Stimulated activated CD8-positive, alpha-beta memory T cell treated with anti-CD3 and anti-CD28 coated beads, Interleukin-15, amount 100 ng/mL, for 1 hour (primary cell): ENCODE measurements at places on chromosomes 11 and 22.

DNA sequence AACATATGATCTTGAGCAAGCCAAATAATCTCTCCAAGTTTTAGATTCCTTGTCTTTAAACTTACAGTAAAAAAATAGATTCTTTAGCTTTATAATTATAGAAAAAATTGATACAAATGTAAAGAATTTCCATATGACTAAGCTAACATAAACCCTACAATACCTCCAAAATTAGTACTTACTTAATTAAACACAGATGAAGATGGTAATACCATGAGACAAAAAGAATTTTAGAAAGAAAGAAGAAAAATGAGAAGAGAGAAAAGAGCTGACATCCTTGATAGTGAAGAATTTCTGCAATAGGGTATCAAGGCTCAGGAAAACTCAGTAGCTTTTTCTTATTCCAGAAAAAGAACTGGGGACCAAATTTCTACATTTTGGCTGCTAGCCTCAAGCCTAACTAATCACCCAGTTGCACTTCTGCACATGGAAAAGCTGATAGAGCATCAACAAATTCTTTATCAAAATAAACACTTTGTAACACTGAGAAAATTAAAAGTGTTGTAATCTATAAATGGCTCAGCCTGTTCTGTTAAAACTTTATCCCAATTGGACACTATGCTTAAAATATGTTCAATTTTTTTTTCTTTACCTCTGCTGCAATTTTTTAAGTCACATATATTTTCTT lies 24.7 kb upstream of the SOX6 start:
- no peak for DNase-seq

DNA sequence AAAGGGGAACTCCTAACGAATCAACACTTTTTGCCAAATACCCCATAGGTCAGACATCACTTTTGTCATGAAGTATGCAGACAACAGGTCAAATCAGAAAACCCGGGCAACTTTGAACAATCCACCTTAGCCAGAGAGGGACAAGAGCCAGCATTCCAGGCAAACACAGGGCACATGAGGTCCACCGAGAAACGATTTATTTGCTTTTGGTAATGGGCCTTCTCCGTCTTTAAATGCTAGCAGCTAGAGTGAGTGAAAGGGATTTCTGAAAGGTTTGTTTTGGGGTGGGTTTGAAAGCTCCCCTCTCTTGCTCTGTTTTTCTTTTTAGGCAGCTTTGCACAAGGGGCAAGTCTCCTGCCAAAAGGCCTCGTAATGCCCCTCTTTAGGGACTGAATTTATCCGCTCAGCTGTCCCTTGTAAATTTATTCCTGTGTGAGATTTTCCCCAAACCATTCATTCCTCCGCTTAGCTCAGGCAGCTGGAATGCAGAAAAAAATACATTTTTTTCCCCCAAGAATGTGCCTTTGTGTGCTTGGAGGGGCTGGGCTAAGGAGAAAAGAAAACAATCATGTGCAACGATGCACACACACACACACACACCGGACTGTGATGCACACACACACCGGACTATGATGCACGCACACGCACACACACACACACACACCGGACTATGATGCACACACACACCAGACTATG lies 196.9 kb downstream of the SNX19 start:
- no peak for DNase-seq

DNA sequence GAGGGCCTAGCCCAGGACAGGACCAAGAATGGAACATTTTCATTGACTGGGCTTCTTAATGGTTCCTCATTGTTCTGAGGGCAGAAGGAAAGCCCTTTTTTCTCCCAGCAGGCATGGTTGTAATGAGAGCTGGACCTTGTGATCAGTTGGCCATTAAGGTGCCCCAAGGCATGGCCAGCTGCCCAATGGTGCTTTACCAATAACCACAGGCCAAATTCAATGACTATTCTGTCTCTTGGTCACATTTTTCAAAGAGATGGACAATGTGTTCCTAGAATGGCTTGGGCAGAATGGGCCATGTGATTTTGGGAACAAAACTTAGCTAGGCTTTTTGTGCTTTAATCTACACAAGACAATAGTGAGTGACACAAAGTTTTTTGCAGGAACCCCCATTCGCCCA lies 7.3 kb downstream of the NAV2 start:
- DNase-seq = no peak

DNA sequence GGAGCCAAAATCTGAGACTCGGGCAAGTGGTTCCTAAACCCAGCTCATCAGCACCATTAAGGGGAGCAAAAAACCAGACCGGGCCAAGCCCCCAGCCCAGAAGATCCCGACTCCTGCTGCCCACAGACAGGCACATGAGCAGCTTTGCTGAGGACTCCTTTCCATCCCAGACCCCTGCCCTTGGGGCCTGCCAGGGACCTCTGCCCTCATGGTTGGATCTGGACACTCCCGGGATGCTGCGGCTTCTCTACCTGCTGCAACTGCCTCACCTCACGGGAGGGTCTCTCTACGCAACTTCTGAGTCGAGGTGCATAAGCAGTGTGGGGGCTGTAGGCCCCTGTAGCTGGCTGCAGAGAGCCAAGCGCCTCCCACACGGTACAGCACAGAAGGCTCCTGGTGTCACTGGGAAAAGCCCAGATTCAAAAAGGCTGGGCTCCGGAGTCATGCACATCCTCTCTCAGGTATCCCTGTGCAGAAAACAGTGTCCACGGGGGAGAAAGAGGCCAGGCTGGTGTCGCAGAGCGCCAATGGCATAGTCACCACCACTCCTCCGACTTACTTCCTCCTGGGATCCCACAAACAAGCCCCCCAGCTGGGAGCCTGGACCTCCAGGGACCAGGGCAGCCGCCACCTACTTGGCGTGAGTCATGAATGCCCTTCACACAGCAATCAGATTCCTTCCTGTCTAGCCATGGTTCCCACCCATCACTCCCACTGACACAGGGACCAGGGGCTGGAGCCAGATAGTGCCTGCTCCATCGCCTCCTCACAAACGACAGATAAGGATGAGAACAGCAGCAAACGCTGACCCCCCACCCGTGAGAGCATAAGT lies 122.1 kb downstream of the BCR start:
- no peak for DNase-seq

DNA sequence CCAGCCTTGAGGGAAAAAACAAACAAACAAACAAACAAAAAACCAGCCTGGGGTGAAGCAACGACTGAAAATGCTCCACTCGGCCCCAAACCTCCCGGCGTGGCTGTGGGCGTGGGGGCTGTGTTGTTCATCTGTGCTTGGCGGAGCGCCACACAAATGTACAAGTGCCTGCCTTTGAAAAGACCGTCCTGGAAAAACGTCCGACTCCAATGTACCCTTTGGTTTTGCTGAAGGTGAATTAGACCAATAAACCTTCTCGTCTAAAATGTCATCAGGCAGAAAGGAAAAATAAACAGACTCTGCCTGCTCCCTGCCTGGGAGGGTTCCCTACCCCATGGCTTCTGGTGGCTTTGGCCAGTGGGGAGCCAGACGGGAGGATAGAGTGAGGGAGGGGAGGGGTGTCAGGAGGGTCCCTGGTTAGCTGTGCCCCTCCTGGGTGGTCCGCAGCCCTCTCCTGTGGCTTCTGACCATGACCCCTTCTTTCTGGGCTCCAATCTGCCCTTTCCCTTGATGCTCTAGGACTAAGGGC lies 93.9 kb downstream of the TRMU start:
- no peak for DNase-seq

DNA sequence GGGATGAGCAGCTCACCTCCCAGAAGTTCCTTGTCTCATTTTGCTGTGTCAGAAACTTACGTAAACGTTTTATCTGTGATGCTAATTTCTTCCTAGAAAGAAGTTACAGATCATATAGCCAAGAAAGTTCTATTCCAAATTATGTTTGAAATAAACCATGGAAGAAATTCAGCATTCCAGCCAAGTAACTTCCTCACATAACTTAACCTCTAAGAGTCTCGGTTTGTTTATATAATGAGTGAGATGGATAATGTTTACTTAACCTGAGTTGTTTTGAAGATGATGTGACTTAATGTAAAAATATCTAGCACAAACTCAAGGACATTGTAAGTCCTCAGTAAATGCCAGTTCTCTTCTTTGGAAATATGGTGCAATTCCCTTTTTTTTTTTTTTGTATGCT lies 8.9 kb upstream of the MUC15 start:
- no peak for DNase-seq
